ENCODE measurements at places on chromosomes 2 and 18.

DNA sequence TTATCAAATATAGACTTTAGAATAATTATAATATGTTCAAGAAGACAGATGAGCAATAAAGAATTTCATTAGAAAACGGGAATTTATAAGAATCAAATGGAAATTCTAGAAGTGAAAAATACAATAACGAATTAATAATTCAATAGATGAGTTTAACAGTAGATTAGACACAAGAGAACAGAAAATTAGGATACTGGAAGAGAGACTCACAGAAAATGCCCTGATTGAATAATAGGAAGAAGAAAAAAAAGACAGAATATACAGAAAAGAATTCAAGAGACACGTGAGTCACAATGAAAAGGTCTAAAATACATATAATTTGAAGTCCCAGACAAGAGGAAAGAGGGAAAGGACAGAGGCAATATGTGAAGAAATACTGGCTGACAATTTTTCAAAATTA is 354.7 kb downstream of the CLIP4 start:
- no peak for DNase-seq

GRCh38 chr2:27914041-27914804 is 23.7 kb downstream of the BABAM2 start:
- no peak for DNase-seq

- no peak for DNase-seq
These were observed 86.5 kb upstream of the ACAA2 start for GRCh38 chr18:49899657-49900330.

GRCh38 chr2:43819491-43820163 is 19.0 kb downstream of the ABCG5 start:
- DNase-seq = no peak

- DNase-seq = no peak
These were observed 293.5 kb downstream of the ASXL3 start for GRCh38 chr18:33871363-33872025.
